ENCODE measurements at places on chromosomes 1 and 21.

DNA sequence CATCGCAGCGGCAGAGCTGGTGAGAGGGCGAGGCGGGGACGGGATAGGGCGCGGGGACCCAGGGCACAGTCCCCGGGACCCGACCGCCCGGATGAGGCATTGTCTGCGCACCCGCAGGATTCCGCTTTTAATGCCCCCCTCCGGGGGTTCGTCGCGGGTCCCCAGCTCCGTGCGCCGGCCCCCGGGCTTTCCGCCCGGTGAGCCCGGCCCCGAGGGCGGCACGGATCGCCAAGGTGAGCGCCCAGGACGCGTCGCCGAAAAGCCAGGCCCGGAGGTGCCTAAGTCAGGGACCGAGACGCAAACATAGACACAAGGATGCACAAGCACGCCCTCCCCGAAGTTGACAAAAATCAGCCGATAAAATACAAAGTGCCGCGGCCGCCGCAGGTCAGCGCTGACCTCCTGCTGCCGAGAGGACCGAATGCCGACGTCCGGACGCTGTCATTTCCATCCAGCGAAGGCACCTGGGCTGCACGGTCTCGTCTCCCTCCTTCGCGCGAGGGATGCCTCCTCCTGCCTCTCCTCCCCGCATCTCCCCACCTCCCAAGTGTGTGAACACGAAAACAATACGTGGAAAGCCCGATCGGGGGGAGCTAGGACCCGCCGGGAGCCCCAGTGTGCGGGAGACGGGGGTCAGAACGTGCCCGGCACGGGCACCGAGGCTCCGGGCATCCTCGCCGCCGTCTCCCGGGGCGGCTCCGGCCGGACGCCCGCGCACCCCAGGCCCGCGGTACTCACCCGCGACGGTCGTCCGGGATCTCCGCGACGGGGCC is 101.1 kb upstream of the SOD1 start:
- peak; percentile 65 for DNase-seq

DNA sequence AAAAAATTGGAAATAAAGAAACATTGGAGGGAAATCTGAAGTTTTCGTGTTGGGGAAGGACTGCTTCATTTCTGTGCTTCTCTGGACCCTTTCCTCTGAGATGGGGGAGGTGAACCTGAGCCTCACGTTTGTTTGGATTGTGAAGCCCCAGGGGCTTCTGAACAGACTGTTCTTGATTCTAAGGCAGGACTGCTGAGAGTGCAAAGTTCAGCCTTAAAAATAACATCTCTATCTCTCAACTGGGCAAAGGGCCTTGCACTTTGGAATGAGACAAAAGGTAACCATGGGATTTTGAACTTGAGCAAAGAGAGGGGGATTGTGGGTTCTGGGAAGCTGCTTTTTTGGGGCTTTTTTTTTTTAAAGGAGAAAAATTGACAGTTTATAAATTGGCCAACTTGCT is 45.0 kb downstream of the GPR88 start:
- no peak for DNase-seq

- DNase-seq: peak; percentile 89
These were observed 19.0 kb downstream of the GNG12 start for GRCh38 chr1:67814121-67814772.

- DNase-seq: no peak
These were observed 515.5 kb downstream of the BRINP3 start for GRCh38 chr1:189962181-189962580.

DNA sequence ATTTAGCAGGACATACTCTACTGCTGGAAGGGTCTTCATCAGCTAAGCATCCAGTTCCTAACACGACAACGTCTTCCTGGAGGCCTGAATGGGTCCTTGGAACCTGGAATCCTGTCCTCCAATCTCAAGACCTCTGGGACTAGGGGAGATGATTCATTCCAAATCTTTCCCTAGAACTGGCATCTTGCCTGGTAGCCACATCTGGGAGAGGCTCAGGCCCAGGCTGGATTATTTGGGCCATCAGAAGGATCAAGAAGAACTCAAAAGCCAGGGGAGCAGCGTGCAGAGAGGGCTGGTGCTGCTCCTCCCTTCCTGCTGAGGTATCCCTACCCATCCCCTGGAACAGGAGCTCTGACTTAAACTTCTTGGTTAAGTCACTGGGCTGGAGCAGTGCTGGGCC is 2.8 kb upstream of the PHLDA3 start:
- DNase-seq: no peak

DNA sequence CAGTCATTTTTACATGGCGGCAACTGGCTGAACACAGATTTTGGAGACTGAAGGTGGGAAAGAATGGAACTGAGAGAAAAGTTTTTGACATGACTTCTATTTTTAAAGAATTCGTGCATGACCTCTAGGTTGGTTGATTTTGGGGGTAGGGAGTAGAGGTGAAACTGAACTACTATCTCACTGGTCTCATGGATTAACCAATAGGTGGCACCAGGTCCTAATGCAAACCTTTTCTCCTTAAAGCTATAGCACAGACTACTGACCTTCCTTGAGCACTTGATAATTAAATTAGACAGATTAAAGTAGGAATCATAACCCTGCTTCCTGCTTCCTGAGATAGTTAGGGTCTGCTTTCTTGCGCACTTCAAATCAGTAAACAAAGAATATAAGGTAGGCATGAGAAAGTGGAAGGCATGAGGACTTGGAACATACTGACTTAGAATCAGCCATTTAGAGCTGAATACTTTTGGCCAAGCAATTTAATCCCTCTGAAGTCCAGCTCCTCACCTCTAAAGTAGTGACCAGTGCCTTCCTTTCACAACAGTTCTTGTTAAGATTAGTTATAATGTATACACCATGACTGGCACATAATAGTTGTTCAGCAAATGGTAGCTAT is 206.0 kb downstream of the CENPF start:
- no peak for DNase-seq

DNA sequence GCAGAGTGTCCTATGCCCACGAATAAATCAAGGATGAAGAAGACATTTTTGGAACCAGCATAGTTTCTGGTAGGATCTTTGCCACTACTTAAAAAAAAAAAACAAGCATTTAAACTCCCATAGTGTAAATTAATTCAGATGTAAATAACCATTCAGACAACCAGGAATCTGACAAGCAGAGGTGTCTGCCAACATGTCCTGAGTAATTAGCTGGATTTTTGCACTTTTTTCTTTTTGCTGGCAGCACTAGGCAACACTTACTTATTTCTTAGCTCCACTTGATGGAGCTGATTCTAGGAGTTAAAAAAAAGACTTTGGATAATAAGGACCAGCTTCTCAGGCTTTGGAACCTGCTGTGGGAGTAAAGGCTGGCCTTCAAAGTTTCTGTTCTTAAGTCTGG is 27.6 kb upstream of the CNIH3 start:
- no peak for DNase-seq

DNA sequence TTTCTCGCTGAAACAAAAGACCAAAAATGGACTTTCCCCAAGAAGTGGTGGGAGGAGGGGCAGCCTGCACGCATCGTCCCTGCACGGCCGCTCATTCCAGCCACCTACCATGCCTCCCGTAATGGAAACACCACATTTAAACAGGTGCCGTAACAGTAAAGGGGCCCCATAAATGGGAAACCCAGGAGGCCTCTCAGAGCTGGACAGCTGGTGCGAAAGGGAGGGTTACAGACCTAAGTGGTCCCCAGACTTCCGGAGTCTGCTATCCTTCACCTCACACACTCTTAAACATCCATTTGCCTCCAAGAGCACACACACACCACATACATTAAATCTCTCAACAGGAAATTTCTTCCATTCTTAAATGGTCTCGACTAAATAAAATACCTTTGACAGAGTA is 120.7 kb upstream of the SOD1 start:
- DNase-seq: peak; percentile 98

DNA sequence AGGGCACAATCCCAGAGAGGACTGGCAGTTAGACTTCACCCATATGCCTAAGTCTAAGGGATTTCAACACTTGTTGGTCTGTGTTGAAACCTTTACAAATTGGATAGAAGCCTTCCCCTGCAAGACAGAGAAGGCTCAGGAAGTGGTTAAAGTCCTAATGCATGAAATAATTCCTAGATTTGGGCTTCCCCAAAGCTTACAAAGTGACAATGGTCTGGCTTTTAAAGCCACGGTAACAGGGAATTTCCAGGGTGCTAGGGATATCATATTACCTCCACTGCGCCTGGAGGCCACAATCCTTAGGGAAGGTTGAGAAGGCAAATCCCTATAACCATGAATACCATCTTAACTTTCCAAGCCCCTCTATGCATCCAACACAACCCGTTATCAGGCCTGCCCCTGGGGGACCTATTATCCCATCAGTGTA is 3.3 kb upstream of the FMO4 start:
- no peak for DNase-seq

GRCh38 chr1:2414297-2414958 is 2.1 kb upstream of the PEX10 start:
- peak; percentile 75 for DNase-seq

DNA sequence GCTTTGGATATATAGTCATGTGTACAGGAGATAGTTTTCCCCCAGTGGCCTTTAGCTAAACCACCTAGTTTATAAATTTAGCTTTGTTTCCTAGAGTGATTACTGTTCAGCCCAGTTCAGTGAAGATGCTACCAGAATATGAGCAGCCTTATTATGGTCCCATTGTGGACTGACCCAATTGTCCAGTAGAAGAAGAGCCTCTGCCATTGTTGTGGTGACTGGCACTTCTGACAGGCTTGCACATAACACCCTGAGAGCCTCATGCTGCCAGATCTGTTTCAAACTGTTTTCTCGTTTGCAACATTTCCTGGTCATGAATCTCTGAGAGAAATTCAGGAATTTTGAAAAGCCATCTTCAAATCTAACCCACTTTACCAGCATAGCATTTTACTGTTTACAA is 20.6 kb downstream of the KPNA6 start:
- DNase-seq: no peak

GRCh38 chr1:226976276-226976977 is 36.3 kb downstream of the COQ8A start:
- DNase-seq: no peak

DNA sequence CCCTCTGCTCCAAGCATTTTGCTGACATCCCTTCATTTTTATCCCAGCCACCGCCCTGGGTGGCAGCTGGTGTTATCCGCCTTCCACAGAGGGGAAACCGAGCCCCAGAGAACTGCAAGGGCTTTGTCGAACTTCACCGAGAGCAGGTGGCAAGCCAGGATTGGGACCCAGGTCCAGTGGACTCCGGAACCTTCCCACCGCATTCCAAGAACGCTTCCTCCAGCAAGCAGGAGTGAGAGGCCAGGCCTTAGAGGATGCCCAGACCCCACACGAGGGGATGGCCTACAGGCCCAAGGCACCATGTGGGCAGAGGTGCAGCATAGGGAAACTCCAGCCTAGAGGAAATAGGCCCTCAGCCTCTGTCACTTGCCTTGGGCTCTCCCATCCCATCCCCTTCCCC is 90.7 kb downstream of the EPHB2 start:
- DNase-seq: no peak

- DNase-seq: no peak
These were observed 42.7 kb downstream of the PGBD5 start for GRCh38 chr1:230383425-230383824.

DNA sequence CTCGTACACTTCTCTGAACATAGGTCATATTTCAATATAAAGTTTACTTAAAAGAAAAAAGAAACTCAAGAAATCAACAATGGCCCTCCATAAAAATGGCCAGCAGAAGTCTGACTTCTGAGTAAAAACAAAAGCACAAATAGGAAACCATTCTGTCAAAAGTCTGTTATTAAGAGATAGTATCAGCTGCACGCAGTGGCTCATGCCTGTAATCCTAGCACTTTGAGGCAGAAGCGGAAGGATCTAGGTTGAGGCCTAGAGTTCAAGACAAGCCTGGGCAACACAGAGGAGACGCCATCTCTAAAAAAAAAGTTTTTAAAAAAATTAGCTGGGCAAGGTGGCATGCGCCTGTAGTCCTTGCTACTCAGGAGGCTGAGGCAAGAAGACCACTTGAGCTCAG is 67.3 kb downstream of the PUM1 start:
- no peak for DNase-seq

- no peak for DNase-seq
These were observed 179.5 kb downstream of the GALNT2 start for GRCh38 chr1:230246551-230246950.

- no peak for DNase-seq
These were observed 11.6 kb upstream of the CD1D start for GRCh38 chr1:158169105-158169504.

GRCh38 chr1:200343874-200344273 is 66.0 kb downstream of the ZNF281 start:
- DNase-seq: no peak

DNA sequence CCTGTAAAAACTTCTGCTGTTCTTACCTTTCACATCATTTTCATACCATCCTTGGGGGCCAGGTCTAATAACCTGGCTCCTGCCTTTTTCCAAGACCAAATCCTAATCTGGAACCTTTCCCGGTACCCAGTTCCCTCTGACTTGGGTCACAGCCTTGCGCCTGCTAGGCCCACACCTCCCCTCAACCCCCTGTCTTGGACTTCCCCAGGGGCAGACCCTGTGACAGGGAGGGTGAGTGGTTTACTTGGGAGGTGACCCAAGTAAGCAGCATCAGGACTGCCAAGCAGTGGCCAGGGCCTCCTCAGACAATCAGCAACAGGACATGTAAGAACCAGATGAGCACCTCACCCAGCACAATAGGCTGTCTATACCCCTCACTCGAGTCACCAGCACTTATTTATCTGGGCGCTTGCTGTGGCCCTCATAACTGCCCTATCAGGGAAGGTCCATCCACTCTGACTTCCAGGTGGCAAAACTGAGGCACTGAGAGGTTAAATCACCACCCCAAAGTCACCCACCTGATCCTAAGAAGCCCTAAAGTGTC is 124.7 kb downstream of the MATN1 start:
- DNase-seq: no peak

- DNase-seq: no peak
These were observed 3.8 kb upstream of the RGSL1 start for GRCh38 chr1:182446033-182446669.

- no peak for DNase-seq
These were observed 5.0 kb upstream of the FCAMR start for GRCh38 chr1:206975306-206975705.

GRCh38 chr1:10835421-10835820 is 39.0 kb upstream of the CASZ1 start:
- DNase-seq: no peak

GRCh38 chr1:27816921-27817630 is 13.5 kb upstream of the PPP1R8 start:
- peak; percentile 14 for DNase-seq

GRCh38 chr1:94120991-94121390 is at the start of gene ABCA4:
Gene ABCA4 (minus strand): TSS chr1:94121148. CDS start chr1:94121045, 103 bp downstream.
- no peak for DNase-seq

All from lung (tissue), 17 donors.